SHP77 (cell line): ENCODE measurements at places on chromosomes 16 and 17.

DNA sequence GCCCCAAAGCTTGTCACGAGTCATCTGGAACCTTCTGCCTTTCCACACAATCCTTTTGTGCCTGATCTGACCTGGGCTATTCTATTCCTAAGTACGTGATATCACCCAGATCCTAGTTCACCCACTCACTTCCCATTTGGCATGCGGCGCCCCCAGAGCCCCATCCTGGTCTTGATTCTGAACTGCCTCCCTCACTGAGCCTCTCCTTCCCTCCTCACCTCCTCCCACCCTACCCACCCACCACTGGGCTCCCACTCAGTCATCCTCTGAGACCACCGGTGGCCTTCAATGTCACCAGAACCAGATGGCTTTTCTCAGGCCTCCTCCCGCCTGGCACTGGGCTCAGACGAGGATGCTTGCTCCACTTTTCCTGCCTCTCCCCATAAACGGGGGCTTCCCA lies 18.5 kb downstream of the WDR45B start:
- no peak for DNase-seq

GRCh38 chr17:77228241-77228752 lies 87.5 kb downstream of the SEC14L1 start:
- DNase-seq: peak; percentile 79

DNA sequence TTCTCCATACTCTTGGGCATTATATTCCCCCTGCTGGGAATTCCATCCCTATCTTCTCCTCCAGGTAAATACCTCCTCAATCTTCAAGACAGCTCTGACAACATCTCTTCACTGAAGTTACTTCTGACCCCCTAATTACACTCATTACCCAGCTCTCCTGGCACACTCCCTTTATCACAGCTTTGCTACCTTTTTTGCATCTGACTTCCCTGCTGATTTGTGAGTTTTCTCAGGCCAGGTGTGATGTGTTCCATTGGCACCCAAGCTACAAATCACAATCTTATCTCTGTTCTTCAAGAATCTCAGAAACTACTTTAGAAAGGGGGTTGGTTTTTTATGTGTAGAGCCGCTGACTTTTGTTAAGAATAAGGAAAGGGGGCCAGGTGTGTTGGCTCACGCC lies 14.0 kb downstream of the CLEC19A start:
- DNase-seq: no peak

DNA sequence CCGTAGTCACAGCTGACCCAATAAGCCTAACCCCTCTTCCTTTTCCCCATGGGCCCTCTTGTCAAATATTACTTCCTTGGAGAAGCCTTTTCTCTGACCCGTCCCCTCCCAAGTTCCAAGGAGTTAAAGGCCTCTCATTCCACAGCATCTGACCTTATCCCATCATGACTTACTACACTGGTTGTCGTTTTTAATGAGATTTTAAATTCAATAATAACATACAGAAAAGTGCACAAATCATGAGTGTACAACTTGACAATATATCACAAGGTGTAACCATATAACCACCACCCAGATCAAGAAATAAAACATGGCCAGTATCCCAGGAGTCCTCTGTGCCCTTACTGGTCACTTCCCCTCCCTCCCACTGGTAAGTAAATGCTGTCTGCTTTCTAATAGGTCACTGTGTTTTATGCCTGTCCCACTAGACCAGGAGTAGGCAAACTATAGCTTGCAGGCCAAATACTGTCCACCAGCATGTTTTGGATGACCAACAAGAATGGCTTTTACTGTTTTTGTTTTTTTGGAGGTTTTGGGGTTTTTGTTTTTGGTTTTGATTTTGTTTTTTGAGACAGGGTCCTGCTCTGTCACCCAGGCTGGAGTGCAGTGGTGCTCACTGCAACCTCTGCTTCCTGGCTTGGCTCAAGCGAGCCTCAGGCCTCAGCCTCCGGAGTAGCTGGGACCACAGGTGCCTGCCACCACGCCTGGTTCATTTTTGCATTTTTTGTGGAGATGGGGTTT lies 1.2 kb upstream of the FDXR start:
- peak; percentile 30 for DNase-seq

GRCh38 chr16:68128577-68129305 lies 43.6 kb downstream of the NFATC3 start:
- no peak for DNase-seq
